Muscle of leg (tissue), 16 donors: ENCODE measurements at places on chromosomes 4 and X. TPM values are rescaled to one million over a fixed set of nuclear protein-coding genes. Genes with fewer than 3 reads are reported as not detected.

Gene NXF2B
- not detected for total RNA-seq

Gene MAOA
- total RNA-seq, result 0.44 TPM

Gene POLN
- 3.4 TPM for total RNA-seq

Gene NAP1L5
- 6.0 TPM for total RNA-seq

Gene PDLIM3
- 541 TPM for total RNA-seq

Gene GUCY1B1
- total RNA-seq, result 14.4 TPM

Gene VCX2
- not detected for total RNA-seq

Gene PRKG2
- 0.84 TPM for total RNA-seq

Gene MTCP1
- total RNA-seq, result 15.6 TPM

Gene SERTM2
- total RNA-seq, result 0.49 TPM

Gene P2RY4
- 0.09 TPM for total RNA-seq

Gene SGCB
- total RNA-seq, result 79.7 TPM

Gene TCEAL2
- total RNA-seq, result 1.8 TPM

Gene SHROOM2
- 0.84 TPM for total RNA-seq

- no peak for DNase-seq
Observed at GRCh38 chrX:97155816-97156215, 272.1 kb downstream of the RPA4 start.

DNA sequence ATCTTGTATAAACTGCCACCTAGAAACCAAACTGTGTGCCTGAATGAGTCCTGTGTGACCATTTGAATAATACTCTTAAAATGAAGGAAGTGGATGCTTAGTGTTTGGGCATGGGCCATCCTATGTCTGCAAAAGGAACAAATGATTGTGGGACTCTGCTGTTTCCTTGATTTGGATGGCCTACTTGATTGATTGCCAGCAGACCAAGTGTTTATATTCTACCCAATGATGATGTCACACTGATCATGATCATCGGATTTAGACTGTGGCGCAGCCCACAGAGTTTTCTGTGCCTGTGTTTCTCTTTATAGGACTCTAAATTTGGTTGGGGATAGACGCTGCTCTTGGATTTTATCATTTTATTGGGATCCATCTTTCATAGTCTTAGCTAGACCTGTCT is 4.4 kb downstream of the SEPTIN11 start:
- DNase-seq, result no peak

DNA sequence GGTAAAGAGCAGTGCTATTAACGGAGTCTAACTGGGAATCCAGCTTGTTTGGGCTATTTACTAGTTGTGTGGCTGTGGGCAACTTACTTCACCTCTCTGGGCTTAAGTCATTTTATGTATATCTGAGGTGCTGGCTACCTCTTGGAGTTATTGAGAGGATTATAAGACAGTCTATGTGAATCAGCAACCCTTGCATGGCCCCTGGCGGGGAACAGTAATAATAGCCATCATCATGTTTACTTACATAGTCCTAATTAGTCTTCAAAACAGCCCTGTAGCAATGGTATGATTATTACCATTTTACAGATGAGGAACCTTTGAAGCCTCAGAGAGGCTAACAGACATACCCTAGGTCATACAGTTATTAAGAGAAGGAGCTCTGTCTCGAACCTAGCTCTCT is 1.5 kb downstream of the HPRT1 start:
- no peak for DNase-seq

DNA sequence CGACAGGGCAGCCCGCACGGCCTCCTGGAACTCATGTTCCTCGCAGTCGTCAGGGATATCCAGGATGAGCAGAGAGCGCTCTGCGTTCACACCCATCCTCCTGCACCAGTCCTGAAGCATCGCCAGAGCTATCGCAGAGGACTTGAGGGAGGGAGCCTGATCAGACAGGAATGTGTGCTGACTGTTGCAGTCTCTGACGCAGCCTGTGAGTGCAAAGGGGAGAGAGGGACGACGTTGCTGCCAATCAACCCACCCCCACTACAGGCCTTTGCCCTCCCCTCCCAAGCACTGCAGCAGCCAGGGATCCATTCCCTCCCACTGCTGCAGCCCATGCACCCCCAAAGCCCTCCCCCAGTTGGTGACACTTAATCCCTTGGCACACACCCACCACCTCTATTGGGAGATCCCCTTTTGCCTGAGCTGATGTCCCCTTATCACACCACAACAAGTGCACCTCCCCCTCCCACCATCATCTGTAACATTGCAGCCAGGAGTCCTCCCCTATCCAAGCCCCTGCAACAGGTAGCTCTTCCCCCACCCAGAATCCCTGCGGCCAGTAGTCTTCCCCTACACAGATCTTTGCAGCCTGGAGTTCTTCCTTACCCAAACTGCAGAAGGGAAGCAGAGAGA is 897 bp downstream of the PNMA6F start:
- DNase-seq, result no peak

DNA sequence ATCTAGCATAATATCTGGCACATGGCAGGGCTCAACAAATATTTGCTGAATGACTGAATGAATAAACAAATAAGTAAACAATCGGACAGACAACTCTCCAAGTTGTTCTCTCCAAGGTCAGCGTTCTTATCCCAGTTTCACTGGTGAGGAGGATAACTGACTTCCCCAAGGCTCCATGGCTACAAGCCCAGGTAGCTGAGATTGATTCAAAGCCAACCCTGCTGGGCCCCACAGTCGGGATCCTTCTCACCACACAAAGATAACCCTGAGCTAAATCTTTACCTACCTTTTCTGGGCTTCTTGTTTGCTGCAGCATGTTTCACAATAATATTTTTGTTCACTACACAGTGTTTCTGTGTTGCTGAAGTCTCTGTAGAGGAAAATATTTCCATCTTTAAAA is 54.9 kb downstream of the USP46 start:
- DNase-seq, result no peak

DNA sequence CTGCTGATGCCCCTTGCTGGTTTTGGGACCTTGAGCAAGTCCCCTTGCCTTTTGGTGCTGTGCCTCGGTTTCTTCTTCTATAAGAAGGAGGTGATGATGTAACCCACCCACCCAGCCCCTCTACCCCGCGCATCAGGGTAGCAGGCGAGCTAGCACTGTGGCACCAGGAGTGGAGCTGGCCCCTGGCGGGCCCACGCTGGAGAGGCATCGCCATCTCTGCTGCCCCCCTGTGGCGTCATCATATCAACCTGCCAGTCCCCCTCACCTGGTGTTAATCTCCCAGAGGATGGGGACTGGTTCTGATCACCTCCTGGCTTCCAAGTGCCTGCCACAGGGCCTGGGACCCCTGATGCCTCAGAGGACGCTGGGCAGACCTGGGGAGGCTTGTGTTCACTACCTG is 6.3 kb upstream of the SORCS2 start:
- no peak for DNase-seq

DNA sequence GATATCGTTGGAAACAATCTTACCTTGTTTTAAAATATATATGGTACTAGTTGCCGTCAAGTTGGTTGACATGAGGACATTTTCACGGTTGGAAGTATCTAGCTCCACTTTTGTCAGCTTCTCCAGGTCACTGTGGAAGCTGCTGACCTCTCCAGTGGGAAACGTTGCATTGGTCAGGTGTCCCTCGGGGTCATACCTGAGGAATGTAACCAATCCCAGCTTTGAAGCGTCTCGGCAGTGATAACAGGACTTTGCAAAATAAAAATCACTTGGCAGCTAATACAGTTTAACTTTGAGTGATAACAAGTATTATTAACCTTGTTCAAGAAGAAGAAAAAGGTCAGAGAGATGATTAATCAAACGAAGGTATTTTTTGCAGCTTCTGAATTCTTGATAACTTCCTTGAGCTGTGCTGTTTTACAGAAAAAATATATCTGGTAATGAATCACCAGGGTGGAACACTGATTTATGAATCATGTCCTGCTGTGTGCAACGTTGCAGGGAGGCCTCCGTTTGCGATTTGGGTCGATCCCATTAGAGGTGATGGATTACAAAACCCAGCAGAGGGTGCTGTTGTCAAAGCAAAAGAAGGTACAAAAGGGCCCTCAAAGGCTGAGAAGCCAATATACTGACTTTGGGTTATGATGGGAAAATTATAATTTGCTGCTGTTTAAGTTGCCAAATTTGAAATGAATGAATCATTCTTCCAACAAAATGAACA is 60.1 kb downstream of the SH2D1A start:
- DNase-seq, result peak; percentile 83

GRCh38 chrX:4844376-4844775 is 1130.9 kb upstream of the PRKX start:
- DNase-seq, result no peak

DNA sequence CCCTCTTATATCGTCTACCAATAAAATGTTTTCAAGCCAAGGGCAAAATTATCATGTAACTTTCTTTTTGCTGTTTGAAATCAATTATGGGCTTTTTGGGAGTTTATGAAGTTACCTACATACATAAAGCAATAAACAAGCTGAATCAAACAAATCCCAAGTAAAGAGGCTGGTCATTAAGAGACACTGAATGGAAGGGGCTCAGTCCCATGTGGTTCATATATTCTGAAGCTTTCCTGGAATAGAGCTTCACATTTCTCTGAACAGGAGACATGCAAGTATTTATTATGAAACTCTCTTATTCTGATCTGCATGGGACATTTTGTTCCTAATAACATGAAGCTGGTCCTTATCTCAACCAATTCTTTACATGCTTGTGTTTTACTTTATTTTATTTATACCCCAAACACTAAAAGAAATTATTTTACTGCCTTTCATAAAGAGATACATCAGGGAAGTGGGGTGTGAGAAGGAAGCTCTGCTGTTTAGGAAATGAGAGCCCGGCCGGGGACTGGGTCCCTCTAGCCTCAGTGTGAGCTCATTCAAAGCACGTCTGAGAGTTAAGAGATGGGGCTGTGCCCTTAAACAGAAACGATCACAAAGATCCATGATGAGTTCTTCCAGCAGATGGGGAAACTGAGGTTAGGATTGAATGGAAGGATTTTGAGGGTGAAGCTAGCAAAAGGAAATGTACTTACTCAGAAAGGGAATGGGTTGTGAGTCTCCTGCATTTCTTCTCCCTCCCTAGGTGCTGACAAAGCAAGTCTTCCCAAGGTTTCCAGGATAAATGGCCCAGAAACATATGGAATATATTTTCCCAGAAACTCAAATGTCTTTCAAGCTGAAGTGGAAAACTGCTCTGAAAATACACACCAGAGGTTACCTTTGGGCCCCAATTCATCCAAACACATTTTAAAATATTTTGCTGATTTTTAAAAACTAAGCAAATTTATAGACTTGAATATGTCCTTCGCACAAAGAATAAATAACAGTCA is 93.1 kb upstream of the LNX1 start:
- DNase-seq, result peak; percentile 91

DNA sequence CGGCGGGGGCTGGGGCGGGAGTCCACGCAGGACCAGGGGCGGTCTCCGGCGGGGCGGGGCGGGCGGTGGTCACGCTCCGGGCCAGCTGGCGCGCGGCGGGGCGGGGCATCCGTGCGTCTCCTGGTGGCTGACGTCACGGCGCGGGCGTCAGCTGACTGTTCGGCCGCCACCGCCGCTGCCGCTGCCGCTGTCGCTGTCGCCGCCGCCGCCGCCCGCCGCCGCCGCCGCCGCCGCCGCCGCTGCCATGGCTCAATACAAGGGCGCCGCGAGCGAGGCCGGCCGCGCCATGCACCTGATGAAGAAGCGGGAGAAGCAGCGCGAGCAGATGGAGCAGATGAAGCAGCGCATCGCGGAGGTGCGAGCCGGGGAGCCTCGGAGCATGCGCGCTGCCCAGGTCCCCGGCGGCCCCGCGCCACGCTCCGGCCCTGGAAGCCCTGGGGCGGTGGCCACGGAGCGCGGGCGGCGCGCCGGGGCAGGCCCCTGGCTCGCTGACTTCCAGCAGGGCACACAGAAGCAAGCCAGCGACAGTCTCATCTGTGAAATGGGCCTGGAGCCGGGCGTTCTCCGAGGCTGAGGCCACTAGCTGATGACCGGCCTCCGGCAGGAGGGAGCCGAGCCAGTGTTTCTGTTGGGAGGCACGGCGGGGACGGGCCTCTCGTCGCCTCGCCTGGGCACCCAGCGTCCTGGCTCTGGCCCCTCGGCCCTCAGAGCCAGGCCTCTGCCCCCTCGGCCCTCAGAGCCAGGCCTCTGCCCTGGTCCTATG is at the start of gene FAM50A:
Gene FAM50A, plus strand, starts transcription at position 150 of the 763 bp plus-strand sequence. Its CDS starts 95 bp downstream, at position 245.
- peak; percentile 86 for DNase-seq

DNA sequence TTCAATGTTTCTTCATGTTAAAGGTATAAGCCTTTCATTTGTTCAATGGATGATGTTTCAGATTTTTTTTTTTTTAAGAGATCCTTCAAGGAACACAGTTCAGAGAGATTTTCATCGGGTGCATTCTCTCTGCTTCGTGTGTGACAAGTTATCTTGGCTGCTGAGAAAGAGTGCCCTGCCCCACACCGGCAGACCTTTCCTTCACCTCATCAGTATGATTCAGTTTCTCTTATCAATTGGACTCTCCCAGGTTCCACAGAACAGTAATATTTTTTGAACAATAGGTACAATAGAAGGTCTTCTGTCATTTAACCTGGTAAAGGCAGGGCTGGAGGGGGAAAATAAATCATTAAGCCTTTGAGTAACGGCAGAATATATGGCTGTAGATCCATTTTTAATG is 75.8 kb downstream of the NPNT start:
- DNase-seq, result no peak

DNA sequence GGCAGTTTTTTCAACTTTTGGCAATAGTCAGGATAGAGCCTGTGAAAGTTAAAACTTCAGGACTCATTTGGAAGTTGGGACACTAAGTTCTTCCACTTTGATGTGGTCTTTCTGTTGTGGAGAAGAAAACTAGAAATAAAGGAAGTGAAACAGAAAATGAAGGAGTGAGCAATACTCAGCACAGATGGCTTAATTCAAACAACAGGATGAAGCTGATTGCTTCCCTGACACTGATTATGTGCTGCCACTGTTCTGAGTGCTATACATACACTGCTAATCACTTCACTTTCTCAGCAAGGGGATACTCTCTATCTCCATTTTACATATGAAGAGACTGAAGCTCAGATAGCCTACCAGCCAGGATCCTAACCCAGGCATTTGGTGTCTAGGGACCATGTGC is 235.1 kb upstream of the CPEB2 start:
- DNase-seq, result peak; percentile 30

DNA sequence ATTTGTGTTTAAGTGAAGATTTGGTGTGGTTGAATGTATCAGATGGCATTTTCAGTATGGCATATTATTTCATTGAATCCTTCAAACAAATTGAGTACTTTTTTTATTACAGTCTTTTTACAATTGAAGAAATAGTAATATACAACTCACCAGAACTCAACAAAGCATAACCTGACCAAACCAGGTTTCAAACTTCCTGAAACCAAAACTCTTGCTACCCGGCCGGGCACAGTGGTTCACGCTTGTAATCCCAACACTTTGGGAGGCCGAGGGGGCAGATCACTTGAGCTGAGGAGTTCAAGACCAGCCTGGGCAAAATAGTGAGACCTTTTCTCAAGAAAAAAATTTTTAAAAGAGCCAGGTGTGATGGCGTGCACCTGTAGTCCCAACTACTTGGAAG is 94.2 kb downstream of the UBE2K start:
- no peak for DNase-seq
